Aorta (tissue), 5 donors: ENCODE measurements at places on chromosomes 3 and 15. TPM values are rescaled to one million over a fixed set of nuclear protein-coding genes. Genes with fewer than 3 reads are reported as not detected.

DNA sequence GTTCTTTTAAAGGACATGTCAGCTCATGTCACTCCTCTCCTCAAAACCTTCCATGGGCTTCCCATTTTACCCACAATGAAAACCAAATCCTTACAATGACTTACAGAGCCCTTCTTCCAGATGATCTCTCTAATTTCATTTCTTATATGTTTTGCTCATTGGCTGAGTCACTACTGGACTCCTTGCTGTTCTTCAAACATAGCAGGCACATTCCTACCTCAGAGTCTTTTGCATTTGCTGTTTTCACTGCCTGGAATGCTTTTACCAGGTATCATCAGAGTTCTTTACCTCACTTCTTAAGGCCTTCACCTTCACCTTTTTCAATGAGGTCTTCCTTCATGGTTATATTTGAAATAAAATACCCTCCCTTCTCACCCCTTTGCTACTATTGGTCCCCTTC lies 57.3 kb downstream of the NECTIN3 start:
- no peaks in the 10 kb centered on the region for H3K36me3 ChIP-seq
- no peaks in the 10 kb centered on the region for H3K4me1 ChIP-seq
- H3K4me3 ChIP-seq = no peak overlapping the region
- no peak for DNase-seq

DNA sequence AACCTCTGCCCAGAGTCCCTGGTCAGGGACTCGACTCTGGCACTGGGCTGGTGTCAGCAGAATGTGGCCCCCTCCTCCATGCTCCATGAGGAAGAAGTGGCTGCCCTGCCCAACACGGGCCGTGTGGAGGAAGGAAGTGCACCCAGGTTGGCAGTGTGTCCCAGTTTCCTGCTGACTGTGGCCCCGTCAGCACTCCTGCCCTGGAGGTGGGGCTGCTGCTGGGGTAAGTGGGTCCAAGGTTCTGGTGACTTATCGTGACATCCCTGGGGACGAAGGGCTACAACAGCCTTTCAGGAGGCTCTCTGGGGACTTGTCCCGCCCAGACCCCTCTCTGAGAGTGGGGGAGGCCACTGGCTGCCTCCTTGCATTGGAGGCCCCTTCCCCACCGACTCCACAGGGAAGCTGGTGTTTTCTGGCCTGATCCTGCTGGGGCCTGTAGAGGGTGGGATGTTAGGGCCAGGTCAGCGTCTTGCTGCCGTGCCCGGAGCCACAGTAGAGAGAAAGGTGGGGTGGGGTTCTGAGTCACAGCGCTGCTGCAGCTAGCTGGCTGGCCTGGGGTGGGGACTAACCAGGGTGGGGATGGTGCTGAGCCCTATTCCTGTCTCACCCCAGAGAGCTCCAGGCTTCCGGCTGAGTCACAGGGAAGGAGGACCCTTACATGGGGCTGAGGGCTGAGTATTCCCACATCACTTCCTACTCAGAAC lies 10.5 kb downstream of the SEMA4B start:
- H3K27me3 ChIP-seq = no peaks in the 10 kb centered on the region
- H3K27ac ChIP-seq = no peak overlapping the region
- H3K4me3 ChIP-seq = no peak overlapping the region

DNA sequence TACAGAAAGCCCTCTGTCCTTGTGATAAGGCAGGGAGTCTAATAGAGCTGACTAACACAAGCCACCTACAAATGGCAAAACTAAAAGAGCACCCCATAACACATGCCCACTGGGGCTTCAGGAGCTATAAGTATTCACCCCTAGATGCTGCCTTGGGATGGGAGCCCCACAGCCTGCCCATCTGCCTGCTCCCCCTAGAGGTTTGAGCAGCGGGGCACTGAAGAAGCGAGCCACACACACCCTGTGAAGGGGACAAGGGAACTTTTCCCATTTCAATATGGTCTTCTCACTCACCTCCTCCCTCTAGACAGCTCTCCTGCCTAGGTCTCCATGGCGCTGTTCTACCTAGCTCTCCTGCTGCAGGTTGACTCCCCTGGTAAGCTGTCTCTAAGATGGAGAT lies 261.0 kb downstream of the SHQ1 start:
- no peaks in the 10 kb centered on the region for H3K36me3 ChIP-seq
- H3K27ac ChIP-seq = no peak overlapping the region
- H3K27me3 ChIP-seq = no peaks in the 10 kb centered on the region
- DNase-seq = no peak
- no peak overlapping the region for H3K4me3 ChIP-seq
- peaks cover 3% of the 10 kb centered on the region for H3K4me1 ChIP-seq

- no peaks in the 10 kb centered on the region for H3K4me1 ChIP-seq
- H3K4me3 ChIP-seq = no peak overlapping the region
- no peaks in the 10 kb centered on the region for H3K36me3 ChIP-seq
- no peak for DNase-seq
- no peaks in the 10 kb centered on the region for H3K27me3 ChIP-seq
Observed at GRCh38 chr3:9224490-9224889, 25.0 kb downstream of the SRGAP3 start.

DNA sequence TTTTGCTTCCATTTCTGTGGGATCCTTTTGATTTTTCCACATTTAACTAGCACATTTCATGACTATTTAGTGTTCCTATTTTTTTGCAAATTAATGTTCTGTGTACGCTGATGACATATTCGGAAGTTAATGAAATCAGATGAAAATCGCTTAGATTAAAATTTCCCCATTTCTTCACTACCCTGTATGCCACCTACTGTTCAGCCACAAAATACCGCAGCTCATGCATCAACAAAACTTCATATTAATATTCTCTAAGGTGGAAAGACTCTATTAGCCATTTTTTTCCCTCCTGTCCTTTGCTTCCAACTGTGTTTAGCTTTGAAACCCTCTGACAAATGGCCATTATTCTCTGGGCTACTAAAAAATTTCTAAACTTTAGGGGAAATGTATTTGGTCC lies 300.6 kb downstream of the MECOM start:
- no peak for DNase-seq
- H3K27me3 ChIP-seq = no peaks in the 10 kb centered on the region
- H3K36me3 ChIP-seq = no peaks in the 10 kb centered on the region
- no peak overlapping the region for H3K4me3 ChIP-seq

GRCh38 chr15:90033448-90033847 lies 32.3 kb downstream of the ZNF710 start:
- H3K27me3 ChIP-seq = no peaks in the 10 kb centered on the region
- H3K4me3 ChIP-seq = no peak overlapping the region
- no peak for DNase-seq
- no peak overlapping the region for H3K27ac ChIP-seq

DNA sequence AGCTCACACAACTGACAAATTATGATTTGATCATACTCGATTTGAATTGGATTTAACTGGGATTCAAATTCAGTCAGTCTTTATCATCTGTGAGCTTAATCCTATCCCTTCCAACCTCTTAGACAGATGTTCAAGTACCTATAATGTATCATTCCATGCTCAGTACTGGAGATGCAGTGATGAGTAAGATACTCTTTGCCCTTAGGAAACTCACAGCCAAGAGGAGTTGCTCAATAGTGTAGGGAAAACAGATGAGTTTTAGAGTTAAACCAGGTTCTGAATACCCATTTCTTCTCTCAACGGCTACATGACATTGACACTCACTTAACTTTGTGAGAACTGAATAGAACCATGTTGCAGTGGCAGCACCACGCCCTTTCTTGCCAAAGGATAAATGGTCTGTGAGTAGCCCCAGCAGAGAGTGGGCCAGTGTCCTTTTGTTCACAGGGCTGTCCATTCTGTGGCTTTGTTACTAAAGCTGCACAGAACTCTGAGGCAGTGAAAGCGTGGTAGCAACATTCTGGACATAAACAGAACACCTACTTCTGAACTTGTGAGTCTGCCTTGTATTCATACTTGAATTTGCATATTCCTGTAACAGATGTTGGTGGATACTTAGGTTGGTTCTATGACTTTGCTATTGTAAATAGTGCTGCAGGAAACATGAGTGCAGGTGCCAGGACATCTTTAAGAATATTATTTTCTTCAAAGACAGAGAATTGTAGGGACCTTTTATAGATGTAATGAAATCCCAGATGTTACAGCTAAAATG lies 91.6 kb downstream of the RASA2 start:
- H3K4me1 ChIP-seq = no peaks in the 10 kb centered on the region
- H3K4me3 ChIP-seq = no peak overlapping the region
- H3K27me3 ChIP-seq = no peaks in the 10 kb centered on the region
- DNase-seq = no peak
- no peak overlapping the region for H3K27ac ChIP-seq

- H3K4me1 ChIP-seq = no peaks in the 10 kb centered on the region
- H3K4me3 ChIP-seq = no peak overlapping the region
- no peaks in the 10 kb centered on the region for H3K27me3 ChIP-seq
- DNase-seq = peak; percentile 40
Observed at GRCh38 chr3:133970916-133971315, 58.8 kb downstream of the SLCO2A1 start.

DNA sequence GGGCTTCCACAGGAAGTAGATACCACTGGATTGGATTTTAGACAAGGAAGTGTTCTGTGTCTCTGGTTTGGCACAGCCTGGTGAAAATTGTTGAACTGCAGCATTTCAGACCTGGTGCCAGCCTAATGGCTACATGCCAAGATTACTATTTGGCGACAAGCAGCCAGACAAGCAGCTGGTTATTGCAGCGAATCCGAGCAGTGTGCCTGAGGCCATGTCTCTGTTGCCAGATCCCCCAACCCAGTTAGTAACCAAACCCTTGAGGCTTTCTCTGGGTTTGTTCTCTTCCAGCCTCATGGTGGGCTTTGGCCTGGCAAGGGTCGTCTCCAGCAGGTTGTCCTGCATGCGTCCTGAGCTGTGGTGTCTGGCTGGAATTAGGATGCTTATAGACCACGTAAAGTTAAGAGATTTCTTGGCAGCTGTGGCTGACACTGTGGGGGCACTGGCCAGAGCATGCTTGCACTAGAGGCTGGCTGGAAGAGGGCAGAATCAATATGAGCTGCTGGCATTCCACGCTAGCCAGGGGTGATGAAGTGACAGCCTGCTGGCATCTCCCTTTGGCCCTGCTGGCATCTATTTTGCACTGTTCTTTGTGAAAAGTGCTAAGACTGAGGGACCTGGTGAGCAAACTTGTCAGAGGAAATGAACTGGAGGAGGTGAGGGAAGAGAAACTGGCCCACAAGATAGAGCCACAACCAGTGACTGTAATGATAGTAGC lies 172.6 kb downstream of the RBMS3 start:
- no peak for DNase-seq
- H3K36me3 ChIP-seq = no peaks in the 10 kb centered on the region
- H3K27me3 ChIP-seq = no peaks in the 10 kb centered on the region
- H3K4me1 ChIP-seq = peaks cover 13% of the 10 kb centered on the region
- no peak overlapping the region for H3K27ac ChIP-seq
- no peak overlapping the region for H3K4me3 ChIP-seq

- H3K36me3 ChIP-seq = no peaks in the 10 kb centered on the region
- H3K4me1 ChIP-seq = peaks cover 4% of the 10 kb centered on the region
- no peak overlapping the region for H3K4me3 ChIP-seq
- DNase-seq = no peak
- H3K27ac ChIP-seq = peak overlapping the region; percentile 6
- H3K27me3 ChIP-seq = no peaks in the 10 kb centered on the region
Observed at GRCh38 chr15:41934843-41935242, 37.5 kb downstream of the EHD4 start.

DNA sequence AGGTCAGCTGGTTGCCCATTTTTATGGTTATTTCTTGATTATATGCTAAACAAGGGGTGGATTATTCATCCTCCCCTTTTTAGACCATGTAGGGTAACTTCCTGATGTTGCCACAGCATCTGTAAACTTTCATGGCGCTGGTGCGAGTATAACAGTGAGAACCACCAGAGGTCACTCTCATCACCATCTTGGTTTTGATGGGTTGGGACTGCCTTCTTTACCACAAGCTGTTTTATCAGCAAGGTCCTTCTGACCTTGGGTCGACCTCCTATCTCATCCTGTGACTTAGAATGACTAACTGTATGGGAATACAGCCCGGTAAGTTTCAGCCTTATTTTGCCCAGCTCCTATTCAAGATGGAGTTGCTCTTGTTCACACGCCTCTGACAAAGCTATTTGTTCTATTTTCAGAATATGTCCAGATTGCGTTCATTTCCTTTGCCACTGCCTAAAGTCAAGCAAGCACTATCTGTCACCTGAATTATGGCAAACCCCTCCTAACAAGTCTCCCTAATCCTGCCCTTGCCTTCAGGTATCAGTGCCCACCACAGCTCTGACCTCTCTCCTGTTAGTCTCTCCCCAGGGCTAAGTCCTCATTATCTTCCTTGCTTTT lies 308.5 kb downstream of the ROBO2 start:
- no peaks in the 10 kb centered on the region for H3K27me3 ChIP-seq
- no peak overlapping the region for H3K27ac ChIP-seq
- no peaks in the 10 kb centered on the region for H3K4me1 ChIP-seq
- H3K36me3 ChIP-seq = no peaks in the 10 kb centered on the region
- H3K4me3 ChIP-seq = no peak overlapping the region

DNA sequence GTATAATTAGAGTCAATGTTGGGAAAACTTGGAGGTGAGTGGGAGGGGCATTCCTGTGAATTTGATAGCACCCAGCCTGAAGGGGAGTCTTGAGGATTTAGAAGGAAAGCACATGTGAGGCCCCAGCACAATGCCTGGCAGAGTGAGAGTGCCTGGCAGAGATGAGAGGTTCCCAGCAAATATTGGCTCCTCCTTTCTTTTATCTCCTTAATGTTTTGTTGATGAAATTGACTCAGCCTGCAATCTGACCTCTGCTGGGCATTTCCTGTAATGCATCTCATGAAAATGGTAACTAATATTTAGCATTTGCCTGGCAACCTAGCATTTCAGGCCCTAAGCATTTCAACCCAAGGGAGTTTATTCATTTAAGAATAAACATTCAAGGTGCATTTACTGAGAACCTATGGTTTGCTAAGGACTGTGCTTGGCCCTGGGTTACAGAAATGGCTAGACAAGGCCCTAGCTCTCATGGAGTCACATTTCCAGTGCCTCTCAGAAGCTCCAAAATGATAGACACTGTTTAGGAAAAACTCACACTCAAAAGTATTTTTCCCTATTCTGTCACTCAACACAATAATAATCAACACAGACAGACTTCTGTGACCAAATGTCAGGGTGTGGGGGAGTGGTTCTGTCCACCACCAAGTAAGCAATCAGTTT lies 19.0 kb downstream of the PDHB start:
- H3K36me3 ChIP-seq = peaks cover 5% of the 10 kb centered on the region
- DNase-seq = no peak
- H3K27me3 ChIP-seq = no peaks in the 10 kb centered on the region
- H3K4me3 ChIP-seq = no peak overlapping the region
- no peaks in the 10 kb centered on the region for H3K4me1 ChIP-seq
- H3K27ac ChIP-seq = no peak overlapping the region

GRCh38 chr3:132536442-132537153 lies 60.5 kb upstream of the ACKR4 start:
- peak overlapping the region; percentile 1 for H3K27ac ChIP-seq
- no peaks in the 10 kb centered on the region for H3K36me3 ChIP-seq
- no peak overlapping the region for H3K4me3 ChIP-seq
- H3K27me3 ChIP-seq = no peaks in the 10 kb centered on the region

RBP2 gene
- not detected for total RNA-seq

OR5K2 gene
- not detected for total RNA-seq

MLF1 gene
- total RNA-seq = 8.8 TPM

TLE3 gene
- 89.9 TPM for total RNA-seq

ITIH1 gene
- total RNA-seq = not detected

ACOX2 gene
- 31.5 TPM for total RNA-seq
